ENCODE measurements at places on chromosomes 1 and 21.

DNA sequence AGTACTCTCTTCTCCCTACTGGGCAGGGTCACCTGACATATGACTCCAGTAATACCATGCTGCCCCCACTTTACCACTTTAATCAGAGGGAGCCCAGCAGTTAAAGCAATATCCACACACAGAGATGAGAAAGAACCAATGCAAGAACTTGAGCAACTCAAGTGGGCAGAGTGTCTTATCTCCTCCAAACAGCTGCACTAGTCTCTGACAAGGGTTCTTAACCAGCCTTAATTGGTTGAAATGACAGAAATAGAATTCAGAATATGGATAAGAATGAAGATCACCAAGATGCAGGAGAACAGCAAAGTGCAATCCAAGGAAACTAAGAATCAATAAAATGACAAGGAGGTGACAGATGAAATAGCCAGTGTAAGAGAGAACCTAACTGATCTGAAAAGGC is 91.0 kb downstream of the KCNT2 start:
- DNase-seq = no peak

DNA sequence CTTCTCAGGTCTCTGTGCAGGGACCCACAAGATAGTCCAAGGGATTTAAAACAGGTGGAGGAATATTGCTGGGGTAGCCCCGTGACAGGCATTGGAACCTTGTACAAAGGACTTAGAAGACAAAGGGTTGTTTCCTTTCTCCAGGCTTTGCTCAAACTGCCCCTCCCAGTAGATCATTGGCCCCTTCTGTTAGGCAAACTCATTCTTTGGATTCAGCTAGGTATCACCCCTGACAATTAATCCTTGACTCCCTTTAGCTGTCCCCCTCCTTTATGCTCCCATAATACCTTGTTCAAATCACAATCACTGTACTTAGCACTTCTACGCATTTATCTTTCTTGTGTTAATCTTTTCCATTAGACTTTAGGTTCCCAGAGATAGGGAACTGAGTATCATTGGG is 360.5 kb downstream of the KCNH1 start:
- DNase-seq = no peak

DNA sequence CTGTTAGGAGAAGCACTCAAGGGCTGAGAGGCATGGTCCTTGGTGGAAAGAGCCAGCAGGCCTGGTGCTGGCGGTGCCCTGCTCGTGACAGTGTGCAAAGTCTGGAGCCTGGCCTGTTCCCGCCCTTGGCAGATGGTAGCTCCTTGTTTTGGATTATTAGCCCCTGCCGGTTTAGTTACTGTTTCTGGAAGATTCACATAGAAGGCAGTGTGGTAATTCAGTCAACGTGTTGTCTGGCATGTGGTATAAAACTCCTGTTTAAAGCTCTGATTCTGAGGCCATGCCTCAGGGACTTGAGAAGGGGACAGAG is 6.8 kb downstream of the PKNOX1 start:
- DNase-seq = no peak

DNA sequence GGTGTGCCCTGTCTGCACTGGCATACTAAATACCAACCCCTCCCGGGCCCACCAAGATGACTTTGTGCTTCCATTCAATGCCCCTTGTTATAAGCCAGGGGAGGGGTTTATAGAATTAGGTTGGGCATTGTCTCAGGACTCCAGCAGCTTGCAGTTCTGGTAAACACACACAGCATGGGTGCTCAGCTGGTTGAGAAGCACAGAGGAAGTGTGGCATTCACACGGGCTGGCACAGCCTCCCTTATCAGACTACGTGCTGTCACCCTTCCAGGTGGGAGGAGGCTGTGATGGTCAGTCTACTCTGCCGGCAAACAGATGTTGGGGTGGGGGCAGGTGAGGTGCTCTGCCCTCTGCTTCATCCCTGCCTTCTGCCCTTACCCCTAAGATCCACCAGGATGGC is 15.0 kb upstream of the SLC6A17 start:
- DNase-seq = no peak

DNA sequence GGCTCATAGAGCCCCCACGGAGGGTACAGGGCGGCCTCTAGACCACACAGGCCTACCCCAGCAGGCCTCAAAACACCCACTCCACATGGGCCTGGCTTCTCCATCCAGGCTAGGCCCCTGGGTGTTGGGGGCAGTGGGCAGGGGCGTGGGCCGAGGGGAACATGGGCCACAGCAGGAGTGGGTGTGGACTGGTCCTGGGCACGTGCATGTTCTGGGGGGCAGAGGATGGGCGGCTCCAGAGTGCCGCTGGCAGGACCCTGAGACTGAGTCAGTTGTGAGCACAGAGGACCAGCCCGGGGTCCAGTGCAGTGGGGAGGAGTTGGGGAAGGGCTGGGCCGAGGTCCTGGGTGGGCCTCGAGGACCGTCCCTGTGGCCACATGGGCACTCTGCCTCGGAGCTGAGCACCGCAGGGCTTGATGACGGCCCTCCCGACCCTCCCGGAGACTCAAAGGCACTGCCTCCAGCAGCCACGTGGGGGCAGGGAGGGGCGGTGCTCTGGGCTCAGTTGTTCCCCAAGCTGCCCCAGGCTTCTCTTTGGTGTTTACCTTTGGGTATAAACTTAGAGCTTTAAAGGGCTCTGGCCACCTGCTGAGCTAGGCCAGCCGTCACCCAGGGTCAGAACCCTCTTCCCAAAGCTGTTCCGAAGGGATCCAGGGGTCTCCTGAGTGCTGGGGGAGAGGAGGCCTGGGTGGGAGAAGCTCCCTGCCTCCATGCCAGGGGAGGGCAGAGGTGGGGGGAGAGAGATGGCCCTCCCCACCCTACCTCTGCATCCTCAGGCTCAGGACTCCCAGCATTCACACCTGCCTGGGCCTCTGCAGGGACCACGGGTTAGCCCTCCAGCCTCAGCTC is 79.9 kb downstream of the MORN1 start:
- DNase-seq = peak; percentile 32

DNA sequence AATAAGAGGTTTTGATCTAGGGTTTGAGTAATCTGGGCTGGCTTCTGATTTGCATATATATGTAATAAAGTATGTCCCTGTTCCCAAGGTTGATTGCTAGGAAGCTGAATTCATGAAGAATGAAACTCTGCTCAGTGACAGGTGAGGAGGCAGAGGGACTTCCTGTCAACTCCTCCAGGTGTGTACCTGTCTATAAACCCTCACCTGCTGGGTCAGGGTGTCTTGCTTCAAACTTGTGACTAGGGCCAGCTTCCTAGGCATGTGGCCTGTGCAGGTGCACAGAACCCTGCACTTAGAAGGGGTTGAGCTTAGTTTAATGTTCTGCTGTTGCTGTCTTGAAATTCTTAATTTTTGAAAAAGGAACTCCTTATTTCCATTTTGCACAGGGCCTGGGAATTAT is 21.1 kb downstream of the OLFML3 start:
- DNase-seq = no peak

DNA sequence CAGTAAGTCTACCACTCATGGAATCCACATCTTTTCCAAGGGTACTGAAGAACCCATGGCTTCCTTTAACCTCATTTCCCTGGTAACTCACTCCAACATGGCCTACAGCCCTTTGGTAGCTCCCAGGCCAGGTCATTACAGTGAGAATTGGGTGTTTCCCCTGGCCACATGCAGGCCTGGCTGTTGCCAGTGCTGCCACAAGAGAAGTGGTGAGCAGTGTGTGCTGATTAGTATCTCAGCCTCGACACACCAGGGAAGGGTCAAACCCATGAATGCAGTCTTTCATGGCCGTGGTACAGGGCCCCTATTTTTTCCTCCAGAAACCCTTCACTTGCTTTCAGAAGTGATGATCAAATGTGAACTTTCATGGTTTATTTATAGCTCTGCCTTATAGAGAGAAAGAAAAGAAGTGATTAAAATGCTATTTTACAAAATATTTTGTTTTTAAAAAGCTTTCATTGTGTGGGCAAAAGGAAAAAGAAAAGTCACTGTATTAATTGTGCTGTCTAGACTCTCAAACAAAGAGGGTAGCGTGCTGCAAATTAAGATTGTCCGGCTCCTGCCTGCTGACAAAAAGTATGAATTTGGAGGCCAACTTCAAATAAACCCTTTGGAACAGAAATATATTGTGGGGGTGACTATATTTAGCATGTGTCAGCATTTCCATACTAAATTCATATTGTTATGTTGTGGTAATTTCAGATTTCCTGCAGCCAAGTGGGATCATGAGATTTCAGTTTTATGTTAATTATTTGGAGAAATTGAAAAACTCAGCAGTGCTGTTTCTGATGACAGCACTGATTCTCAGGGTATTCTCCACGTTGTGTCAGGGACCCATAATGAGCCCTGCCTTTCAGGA is 62.0 kb upstream of the HOOK1 start:
- DNase-seq = no peak

DNA sequence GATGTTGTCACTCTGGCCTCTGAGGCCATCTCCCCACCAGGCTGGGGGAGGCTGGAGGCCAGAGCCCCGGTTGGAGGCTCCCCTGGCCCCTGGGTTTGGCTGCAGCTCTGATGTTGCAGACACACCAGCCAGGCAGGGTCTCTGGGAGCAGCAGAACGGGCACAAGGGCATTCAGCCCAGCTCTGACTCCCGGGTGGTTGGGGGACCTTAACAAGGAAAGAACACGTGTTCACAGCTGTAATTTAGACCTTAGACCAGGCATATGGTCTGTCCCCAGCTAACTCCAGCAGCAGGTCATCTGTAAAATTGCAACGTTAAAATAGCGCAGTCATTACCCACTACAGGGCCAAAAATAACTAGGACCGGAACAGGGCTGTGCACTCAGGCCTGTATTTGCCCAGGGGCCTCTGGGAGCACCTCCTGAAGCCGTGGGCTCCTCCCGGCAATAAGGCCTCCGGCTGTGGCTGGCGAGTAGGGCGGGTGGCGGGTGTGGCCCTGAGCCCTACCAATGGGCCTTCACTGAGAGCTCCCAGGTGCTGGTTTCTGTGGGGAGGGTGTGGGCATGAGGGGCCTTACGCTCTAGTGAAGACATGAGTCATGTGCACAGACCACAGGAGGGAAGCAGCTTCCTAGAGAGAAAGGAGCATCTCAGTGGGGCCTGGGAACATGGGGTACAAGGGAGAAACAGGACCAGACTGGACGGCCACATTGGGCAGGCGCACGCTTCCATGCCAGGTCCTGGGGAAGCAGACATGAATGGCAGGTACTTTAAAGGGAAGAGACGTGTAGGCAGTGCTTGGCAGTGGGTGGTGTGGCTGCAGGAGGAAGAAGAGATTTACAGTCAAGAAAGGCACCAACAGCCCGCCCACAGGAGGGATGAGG is 6.1 kb downstream of the LDLRAP1 start:
- DNase-seq = peak; percentile 84

DNA sequence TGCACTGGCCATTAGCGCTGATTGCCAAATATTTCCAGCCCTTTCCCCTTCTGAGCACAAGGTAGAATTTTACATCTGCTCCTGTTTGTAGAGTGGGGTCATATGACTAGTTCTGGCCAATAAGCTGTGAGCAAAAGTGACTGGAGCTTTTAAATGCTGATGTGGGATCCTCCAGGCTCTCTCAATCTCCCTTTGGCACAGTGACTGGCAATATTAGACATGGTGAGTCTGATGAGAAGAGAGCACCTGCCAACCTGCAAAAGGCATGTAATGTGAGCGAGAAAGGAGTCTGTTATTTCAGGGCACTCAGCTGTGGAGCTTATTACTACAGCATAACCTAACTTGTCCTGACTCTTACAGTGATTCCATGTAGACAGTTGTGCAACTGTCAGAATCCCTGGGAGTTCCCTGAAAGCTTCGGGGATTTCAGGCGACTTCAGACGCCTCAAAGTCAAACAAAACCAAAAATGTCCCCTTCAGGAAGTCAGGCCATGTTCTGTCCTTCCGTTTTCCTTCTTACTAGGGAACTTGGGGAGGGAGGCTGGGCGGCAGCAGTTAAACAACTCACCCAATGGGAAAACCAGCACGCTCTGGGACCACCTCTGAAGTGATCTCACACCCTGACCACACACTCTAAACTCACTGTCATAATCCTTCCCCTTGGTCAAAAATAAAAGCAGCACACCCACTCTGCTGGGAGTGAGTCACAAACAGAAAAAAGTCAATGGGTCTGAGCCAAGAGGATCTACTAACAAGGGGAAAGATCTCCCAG is 3.6 kb upstream of the RASSF5 start:
- peak; percentile 97 for DNase-seq

DNA sequence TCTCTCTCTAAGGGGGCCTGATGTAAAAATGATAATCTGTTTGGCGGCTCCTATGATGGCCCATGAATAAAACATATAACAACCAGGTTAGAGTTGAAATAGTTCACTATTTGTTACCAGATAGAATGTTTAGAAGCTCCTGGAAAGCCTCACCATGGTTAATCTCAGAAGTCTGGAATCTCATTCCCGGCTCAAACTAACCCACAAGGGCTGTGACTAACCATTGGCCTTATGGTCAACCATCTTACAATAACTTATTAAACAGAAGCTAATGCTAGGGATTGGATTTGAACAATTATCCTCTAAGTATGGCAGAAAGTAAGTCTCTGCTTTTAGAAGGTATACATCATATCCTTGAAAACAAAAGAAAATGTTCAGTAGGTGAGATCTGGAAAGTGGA is 134.1 kb upstream of the ADGRL2 start:
- DNase-seq = no peak

DNA sequence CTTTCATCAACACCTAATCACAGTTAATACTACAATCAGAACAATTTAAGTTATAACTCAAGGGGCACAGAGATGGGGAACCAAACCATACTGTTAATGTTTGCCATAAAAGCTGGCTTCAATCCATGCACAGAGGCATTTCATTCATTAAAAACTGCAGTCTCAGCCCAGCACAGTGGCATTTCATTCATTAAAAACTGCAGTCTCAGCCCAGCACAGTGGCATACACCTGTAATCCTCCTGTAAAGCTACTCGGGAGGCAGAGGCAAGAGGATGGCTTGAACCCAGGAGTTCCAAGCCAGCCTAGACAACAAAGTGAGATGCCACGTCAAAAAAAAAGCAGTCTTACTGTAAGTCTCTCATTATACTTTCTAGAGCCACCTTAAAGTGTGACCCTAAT is 29.2 kb downstream of the ARID4B start:
- no peak for DNase-seq

DNA sequence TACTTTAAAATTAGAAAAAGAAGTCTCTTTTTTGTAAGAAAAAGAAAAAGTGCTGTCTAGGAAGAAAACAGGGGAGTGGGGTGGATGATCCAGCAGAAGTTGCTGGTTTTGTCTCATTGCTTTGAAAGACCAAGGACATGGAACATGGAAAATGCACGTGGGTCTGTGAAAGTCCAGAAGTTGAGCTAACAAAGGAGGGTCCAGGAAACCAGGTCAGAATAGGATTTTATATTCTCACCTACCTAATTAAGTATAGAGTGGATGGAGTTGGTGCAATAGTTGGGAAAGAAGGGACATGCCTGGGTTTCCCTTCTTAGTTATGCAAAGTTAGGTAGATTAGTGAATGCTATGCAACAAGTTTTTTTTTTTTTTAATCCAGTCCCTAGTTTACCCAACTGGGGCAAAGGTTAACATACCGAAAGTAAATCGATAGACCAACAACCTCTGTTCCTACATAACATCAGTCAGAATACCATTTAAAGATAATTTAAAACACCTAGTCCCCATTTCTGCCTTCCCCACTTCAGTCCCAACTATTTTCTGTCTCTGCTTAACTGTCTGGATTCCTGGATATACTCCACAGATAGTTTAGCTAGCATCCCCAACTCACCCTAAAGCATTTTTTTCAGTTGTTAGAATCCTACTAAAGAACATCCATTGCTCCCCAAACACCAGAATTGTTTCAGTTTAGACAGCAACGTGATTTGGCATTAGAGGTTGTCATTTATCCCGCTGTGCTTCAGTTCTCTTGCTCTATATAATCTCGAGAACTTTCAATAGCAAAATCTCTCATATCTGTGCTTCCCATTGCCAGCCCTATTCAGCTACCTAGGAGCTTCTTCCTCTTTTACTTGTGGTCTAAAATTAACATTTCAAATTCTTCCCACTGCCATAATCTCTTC is 105.7 kb upstream of the PLPPR5 start:
- DNase-seq = no peak

GRCh38 chr21:31720739-31721138 is 11.2 kb downstream of the SCAF4 start:
- no peak for DNase-seq
